Right renal cortex interstitium (tissue), 3 donors: ENCODE measurements at places on chromosomes 16 and 17.

- peak; percentile 13 for DNase-seq
Measured at GRCh38 chr16:20300312-20301097, 26.8 kb downstream of the GP2 start.

DNA sequence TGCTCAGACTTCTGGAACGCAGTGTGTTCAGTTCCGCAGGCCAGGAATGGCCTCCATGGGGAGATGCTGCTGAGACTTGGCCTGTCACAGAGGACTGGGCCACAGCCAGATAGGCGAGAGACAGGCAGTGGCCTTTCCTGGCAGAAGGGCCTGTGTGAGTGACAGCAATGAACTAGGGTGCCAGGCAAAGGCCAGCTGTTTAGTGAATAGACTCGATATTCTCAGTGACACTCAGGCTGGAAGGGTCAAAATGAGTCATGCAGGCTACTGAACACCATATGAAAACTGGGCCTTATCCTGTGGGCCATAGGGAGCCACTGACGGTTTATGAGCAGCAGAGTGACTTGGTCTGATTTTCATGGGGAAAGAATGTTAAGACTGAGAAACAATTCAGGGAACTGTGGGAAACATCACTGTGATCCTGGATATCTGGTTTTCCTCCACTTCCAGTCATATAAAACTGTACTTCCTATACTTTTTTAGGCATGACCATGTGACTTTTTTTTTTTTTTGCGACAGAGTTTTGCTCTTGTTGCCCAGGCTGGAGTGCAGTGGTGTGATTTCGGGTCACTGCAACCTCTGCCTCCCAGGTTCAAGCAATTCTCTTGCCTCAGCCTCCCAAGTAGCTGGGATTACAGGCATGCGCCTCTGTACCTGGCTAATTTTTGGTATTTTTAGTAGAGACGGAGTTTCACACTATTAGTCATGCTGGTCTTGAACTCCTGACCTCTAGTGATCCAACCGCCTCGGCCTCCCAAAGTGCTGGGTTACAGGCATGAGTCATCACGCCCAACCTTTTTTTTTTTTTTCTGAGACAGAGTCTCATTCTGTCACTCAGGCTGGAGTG is 5.2 kb upstream of the NUBP1 start:
- no peak for DNase-seq

DNA sequence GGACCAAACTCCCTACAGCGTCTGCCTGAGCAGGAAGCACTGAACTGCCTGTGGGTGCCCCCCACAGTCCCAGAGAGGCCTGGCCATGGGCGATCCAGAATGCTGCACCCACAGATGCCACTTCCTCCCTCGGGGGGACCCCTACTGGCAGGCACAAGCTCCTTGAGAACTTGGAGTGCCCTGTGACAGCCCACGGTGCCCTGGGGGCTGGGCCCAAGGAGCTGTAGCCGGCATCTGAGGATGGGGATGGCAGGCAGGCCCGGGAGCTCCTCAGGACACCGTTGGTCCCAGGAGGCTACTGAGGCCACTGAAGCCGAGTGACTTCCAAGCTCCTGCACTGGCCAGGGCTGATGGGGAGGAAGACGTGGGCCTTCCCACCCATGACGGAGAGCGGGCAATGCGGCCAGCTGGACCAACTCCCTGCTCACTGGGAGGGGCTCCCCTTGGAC is 15.1 kb upstream of the RASD1 start:
- DNase-seq = no peak

DNA sequence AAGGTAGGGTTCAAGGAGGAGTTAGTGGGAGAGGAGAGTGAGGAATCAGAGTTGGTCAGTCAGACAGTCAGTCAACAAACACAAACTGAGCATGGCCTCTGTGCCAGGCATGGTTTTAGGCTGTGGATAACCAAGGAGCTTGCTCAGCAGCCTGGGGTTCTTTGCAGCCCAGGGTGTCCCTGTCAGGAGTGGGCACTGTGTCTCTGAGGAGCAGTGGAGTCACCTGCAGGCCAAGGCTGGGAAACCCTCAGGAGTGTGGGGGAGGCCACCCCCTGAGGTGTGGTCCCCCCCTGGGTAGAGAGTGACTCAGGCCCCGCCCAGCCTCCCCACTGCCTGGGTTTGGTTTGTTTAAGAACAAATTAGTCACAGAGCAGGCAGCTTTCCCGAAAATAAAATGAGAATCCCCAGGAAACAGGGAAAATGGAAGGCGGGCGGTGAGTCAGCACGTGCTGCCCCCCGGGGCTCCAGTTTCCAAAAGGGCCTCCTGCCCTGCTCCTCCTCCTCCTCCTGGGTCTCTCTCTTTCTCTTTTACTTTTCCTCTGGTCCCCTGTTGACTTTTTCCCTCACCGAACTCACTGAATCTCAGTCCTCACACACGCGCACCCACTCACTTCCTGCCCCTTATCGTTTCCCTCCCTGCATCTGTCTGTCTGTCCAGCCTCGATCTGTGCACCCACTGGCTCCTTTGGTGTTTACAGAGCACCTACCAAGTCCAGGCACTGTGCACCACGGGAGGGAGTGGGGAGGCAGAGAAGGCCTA is 44.3 kb downstream of the SOCS3 start:
- no peak for DNase-seq

DNA sequence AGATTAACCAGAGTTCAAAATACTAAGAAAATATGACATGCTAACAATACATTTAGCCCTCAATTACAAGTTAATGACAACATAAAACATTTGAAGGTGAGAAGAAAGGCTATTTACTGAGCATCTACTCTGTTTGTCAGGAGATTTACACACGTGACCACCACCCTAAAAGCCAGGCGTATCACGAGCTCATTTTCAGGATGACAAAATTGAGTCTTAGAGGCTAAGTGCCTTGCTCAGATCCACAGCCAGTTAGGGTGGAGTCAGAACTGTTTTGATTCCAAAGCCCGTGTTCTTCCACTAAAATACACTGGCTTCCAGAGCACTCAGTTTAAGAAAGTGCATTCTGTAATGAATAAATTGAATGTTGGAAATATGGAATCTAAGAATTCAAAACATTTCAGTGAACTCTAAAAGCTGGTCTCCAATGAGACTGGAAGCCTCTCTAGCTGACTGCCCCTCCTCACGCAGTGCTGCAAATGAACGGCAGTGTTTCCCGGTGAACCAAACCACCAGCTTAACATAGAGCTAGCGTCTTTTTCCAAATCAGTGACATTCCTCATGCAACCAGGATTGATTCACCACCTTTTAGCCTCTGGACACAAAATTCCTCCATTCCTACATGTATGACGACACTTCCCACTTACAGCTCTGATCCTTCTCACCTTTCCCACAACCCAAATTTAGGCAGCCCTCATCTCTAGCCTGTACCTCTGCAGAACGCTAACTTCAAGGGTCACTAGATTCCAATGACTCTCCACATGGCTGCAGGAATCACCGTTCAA is 5.9 kb downstream of the ZDHHC7 start:
- DNase-seq = no peak

DNA sequence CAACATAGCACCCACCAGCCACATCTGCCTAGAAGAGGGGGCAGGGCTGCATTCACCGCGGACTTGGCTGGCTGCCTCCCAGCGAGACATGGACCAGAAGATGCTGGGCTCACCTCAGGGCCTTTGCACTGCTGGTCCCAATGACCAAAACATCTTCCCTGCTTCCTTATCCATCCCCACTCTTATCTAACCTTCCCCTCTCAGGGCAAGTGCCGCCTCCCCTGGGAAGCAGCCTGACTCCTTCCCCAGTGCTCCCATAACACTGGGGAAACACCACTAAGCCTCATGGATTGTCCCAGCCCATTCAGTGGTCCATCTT is 5.7 kb downstream of the TMC6 start:
- DNase-seq = no peak

GRCh38 chr17:4488989-4489595 is 9.6 kb upstream of the SPNS2 start:
- DNase-seq = no peak

GRCh38 chr17:44331249-44331760 is 6.7 kb upstream of the SLC25A39 start:
- no peak for DNase-seq

DNA sequence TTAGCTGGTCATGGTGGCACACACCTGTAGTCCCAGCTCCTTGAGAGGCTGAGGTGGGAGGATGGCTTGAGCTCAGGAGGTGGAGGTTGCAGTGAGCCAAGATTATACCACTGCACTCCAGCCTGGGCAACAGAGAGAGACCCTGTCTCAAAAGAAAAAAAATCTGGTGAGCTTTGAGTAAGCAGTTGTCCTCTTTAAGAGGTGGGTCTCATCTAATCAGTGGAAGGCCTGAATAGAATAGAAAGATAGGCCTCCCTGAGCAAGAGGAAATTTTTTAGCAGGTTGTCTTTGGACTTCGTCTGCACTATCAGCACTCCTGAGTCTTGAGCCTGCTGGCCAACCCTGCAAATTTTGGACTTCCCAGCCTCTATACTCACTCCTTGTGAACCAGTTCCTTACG is 266.0 kb upstream of the ZFHX3 start:
- no peak for DNase-seq

- DNase-seq = no peak
Measured at GRCh38 chr16:709566-710499, 4.2 kb upstream of the FBXL16 start.

GRCh38 chr16:49437344-49437743 is 63.7 kb downstream of the C16orf78 start:
- DNase-seq = no peak

GRCh38 chr17:16617481-16618060 is 36.1 kb downstream of the ZNF624 start:
- DNase-seq = no peak

- DNase-seq = no peak
Measured at GRCh38 chr16:57690782-57691471, 3.7 kb upstream of the DRC7 start.

DNA sequence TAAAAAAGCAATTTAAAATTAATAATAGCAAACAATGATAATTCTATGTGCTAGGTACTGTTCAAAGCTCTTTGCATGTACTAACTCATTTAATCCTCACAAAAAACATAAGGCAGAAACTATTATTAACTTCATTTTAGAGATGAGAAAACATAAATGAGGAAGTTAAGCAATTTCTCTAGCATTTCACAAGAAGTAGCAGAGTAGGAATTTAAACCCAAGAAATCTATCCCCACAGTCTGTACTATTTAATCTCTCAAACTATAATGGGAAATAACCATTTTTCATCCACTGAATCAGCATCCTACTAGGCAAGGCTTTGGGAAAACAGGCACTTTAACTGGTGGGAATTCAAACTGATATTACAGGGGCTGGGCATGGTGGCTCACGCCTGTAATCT is 42.2 kb upstream of the INTS2 start:
- no peak for DNase-seq

GRCh38 chr16:69424935-69425784 is 741 bp downstream of the CYB5B start:
- no peak for DNase-seq

DNA sequence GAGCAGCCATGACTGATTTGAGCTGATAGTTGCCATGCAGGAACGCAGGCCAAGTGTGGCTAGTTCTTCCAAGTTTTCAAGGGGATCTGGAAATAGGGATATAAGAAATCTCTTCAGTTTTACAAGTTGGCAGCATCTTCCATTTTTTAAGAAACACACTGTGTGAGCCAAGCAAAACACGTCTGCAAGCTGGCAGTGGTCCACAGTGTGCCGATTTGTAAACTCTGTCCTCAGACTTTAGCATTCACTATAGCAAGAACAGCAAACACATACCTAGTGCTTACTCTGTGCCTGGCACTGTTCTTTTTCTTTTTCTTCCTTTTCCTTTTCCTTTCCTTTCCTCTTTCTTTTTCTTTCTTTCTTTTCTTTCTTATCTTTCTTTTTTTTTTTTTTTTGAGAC is 2.9 kb downstream of the ORAI3 start:
- DNase-seq = no peak

- no peak for DNase-seq
Measured at GRCh38 chr16:78333808-78334207, 234.4 kb downstream of the WWOX start.

GRCh38 chr16:68078701-68079375 is 6.3 kb upstream of the NFATC3 start:
- no peak for DNase-seq

DNA sequence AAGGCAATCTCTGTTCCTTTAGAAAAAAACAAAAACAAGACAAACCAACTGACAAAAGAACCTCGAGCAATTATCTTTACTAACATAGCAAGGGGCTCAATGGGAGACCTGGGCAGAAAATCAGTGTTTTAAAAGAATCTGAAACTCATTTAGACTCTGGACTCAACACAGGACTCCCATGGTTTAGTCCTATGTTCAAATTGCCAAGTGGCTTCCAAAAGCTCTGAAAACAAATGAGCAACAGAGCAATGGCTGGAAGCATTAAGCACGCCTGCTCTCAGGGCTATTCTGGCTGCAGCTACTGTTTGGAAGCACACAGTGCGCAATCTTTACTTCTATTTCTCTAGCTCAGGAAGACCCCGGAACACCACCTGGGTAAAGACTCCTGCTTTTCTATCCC is 162.0 kb downstream of the AATF start:
- no peak for DNase-seq

DNA sequence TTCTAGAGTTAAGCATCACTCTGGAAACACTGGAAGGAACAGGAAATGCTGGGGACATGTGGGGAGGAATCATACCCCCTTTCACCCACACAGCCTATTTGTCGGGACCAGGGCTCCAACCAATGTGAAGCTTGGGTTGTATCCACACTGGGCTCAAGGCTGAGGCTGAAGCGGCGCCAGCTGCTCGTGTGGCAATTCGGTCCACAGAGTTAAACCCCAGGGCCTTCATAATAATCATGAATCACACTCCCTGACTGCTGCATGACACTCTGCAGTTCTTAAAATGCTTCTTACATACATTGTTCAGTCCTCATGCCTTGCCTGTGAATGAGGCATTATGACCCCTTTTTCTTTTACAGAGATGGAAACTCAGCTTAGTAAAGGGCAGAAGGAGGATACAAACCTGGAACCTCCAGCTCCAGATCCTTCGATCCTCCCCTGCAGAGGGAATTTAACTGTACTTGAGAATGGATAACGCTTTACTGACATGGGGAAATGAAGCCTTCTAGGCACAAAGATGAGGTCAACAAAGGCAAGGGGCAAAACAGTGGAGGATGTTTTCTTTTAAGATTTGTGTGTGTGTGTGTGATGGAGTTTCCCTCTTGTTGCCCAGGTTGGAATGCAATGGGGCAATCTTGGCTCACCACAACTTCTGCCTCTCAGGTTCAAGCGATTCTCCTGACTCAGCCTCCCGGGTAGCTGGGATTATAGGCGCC is 72.7 kb downstream of the SOX9 start:
- no peak for DNase-seq

- DNase-seq = no peak
Measured at GRCh38 chr17:16428098-16428882, 12.9 kb downstream of the TRPV2 start.

DNA sequence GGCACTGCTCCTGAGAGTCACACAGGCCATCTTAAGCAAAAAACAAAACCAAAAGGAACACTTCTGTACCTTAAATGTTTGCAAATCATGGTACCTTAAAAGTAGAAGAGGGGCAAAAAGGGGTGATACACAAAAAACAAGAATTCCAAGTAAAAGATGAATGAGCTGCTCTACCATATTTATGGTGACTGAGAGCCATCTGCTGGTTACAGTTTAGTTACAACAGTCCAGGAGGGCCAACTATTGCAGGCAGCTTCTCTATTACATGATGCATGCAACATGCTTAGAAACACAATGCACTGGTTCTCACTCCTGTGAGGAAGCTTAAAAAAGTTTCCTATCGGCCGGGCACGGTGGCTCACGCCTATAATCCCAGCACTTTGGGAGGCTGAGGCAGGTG is 53.5 kb downstream of the STX8 start:
- peak; percentile 32 for DNase-seq
